CD4-positive, alpha-beta T cell (primary cell): ENCODE measurements at places on chromosomes 3 and 15. TPM values are rescaled to one million over a fixed set of nuclear protein-coding genes. Genes with fewer than 3 reads are reported as not detected.

The LMAN1L gene
- 0.56 TPM for total RNA-seq

DNA sequence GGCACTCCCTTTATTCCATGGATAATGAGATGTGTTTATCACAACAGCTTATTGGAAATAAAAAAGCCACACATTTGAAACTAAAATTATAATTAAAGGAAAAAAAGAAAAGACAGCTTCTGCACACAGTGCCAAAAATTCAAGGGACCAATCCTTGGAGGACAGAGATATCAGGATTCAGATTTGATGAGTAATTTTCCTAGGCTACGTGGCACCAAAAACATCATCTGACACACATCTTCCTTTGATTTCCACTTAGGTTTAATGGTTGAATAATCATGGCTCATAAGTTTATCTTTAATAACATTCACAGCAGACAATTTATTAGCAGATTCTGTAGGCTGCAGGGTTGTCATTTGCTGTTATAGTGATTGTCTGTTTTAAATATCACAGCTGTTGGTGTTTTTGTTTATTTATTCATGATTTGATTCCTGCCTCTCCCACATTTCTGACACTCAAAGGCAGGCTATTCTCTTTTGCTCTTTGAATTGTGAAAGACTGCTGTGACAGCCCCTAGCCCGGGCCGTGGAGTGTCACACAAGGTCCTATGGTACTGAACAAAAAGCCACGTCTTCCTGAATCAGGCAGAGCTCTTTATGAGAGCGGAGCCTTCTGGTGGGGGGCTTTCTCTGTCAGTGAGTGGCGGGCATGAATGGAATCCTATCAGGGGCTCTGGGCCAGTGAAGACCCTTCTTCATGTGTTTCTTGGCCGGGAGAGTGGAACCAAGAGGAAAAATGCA lies 708.5 kb downstream of the SQOR start:
- no peak for DNase-seq

The ITGB5 gene
- total RNA-seq: 0.85 TPM

DNA sequence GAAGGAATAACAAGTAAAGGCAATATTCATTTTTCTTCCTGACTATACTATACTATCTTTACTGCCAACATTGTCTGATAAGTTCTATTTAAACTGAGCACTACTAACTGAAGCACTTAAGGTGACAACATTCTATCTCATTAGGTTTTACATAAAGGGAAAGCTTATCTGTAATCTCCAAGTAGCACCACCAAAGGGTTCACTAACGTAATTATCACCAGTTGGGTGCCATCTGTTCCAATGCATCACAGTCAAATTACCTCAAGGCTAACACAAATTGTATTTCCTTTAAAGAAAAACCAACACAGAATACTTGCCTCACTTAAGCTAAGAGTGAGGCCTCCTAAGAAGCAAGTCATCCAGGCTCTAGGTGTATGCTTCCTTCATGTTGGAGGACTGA lies 453.8 kb downstream of the RAP2B start:
- no peak for DNase-seq

- DNase-seq: no peak
Observed at GRCh38 chr3:188602111-188602510, 448.2 kb downstream of the LPP start.

GRCh38 chr3:141729240-141729639 lies 8.9 kb upstream of the RNF7 start:
- DNase-seq: no peak

GRCh38 chr15:27816790-27817189 lies 282.3 kb downstream of the OCA2 start:
- no peak for DNase-seq

DNA sequence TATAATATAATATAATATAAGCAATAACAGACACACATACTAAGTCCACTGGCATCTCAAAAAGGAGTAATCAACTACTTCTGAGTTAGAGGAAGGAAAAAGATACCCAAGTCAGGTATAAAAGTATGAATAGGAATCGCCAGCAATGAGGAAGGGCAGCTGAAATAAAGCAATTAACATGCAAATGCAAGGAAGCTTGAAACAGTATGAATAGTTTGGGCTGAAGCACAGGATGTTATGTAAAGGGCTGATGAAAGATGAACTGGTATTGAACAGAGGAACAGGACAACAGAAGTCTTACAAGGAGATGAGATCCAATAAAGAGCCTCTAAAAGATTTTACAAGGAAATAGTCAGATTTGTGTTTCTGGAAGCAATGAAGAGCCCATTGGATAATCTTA lies 7.1 kb downstream of the COPS2 start:
- no peak for DNase-seq

DNA sequence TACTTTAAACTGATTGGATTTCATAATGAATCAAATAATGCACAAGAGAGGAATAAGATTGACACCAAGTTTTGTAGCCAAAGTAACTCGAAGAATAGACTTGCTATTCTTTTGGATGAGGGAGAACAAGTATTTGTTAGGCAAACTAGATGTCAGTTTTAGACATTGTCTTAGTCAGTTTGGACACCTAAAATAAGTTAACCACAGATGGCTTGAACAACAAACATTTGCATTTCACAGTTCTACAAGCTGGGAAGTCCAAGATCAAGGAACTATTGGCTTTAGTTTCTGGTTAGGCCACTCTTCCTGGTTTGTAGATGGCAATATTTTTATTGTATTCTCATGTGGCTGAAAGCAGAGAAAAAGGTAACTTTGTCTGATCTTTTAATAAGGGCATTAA lies 61.3 kb upstream of the OSTN start:
- DNase-seq: no peak

GRCh38 chr15:39587731-39588530 lies 7.1 kb downstream of the THBS1 start:
- no peak for DNase-seq

The RGMA gene
- not detected for total RNA-seq

GRCh38 chr15:85336880-85337279 lies 43.5 kb upstream of the AKAP13 start:
- no peak for DNase-seq

GRCh38 chr15:36938764-36939163 lies 161.6 kb downstream of the MEIS2 start:
- no peak for DNase-seq

DNA sequence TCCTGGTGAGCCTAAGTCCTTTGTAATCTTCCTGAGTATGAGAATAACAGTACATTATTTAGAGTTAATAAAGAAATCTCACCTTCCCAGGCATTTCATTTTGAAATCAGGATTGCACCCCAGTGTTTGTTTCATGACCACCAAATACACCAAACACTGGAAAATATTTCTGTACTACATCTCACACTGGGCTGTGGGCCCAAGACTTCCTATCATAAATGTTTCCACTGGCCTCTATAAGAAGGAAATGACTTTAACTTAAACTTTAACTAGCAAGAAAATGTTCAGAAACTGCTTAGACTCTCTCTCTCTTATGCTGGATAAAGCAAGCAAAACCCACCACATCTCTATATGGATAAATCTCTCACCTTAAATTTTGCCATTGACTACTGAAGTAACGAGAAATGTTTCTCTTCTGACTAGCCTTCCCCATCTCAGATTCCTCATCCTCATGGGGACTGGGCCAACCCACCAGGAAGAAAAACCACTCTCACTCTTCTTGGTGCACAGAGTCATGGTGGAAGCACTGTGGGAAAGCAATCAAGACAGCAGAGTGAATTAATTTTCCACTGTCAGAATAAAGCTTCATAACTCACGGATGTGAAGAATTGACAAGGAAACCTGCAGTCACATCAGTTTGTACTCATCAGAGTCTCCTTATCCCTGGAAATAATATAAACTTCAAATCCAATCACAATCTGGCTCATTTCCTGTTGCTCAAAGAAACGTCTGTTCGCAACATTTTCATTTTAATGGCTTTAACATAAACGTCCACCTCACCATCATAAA lies 859.6 kb downstream of the EPHA3 start:
- no peak for DNase-seq

- no peak for DNase-seq
Observed at GRCh38 chr15:60043744-60044435, 39.8 kb downstream of the FOXB1 start.
